ENCODE measurements at places on chromosomes 12 and 14.

DNA sequence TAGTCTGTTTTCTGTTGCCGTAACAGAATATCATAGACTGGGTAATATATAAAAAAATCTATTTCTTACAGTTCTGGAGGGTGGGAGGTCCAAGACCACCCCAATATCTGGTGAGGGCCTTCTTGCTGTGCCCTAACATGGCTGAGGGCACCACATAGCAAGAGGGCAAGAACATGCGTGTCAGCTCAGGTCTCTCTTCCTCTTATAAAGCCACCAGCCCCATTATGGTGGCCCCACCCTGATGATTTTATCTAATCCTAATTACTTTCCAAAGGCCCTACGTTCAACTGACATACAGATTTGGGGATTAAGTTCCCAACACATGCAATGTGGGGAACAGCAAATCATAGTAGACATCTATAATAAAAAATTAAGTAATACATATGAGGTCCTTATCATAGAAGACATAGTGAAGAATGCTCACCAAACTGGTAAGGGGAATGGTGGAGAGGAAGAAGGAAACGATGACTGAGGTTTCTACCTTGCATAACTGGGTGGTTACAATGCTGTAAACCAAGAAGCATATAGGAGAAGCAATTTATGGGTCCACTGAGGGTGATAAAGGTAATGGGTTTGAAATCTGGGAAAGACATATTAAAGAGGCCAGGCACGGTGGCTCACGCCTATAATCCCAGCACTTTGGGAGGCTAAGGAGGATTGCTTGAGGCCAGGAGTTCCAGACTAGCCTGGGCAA is 27.0 kb downstream of the BTBD7 start:
- DNase-seq: no peak

DNA sequence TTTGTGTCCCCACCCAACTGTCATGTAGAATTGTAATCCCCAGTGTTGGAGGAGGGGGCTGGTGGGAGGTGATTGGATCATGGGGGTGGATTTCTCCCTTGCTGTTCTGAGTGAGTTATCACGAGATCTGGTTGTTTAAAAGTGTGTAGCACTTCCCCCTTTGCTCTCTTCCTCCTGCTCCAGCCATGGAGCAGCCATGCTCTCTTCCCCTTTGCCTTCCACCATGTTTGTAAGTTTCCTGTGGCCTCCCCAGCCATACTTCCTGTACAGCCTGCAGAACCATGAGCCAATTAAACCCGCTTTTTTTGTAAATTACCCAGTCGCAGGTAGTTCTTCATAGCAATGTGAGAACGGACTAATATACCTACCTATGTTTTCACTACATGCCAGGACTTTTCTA is 2.6 kb upstream of the POC1B start:
- DNase-seq: peak; percentile 48

DNA sequence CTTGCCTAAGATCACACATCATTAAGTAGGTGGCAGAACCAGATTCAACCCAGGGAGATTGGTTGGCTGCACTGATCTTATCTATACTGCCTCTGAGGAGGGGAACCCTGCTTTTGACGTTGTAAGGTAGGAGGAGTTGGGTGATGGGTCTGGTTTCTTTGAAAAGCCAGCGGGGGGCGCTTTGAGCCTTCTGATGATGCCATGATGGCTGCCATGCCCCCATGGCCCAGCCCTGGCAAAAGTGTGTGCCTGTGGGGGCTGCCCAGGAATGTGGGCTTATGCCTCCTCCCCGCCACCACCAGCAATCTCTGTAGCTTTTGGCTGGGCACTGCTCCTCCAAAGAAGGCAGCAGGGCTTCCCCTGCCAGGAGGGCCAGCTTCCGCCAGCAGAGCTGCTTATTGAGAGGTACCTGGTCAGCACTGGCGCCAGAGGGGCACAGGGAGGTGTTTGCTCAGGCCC is 224.3 kb downstream of the SLC41A2 start:
- peak; percentile 41 for DNase-seq

DNA sequence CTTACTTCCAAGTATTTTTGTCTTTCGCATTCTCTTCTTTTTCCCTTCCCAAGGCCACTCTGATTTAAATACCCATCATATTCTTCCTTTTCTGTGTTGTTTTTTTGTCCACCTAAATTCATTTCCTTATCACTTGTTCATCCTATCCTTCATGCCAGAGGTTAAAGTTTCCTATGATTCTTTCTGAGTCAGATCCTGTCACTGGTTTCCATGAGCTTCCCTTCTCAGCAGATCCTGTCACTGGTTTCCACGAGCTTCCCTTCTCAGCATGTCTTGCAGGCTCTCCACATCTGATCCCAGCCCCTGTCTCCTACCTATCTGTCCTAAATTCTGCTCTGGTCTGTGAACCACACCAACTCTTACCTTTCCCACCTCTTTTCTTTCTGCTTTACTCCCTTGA is 311.8 kb upstream of the RGS6 start:
- DNase-seq: no peak

GRCh38 chr12:132460571-132460970 is 29.4 kb upstream of the FBRSL1 start:
- peak; percentile 30 for DNase-seq

DNA sequence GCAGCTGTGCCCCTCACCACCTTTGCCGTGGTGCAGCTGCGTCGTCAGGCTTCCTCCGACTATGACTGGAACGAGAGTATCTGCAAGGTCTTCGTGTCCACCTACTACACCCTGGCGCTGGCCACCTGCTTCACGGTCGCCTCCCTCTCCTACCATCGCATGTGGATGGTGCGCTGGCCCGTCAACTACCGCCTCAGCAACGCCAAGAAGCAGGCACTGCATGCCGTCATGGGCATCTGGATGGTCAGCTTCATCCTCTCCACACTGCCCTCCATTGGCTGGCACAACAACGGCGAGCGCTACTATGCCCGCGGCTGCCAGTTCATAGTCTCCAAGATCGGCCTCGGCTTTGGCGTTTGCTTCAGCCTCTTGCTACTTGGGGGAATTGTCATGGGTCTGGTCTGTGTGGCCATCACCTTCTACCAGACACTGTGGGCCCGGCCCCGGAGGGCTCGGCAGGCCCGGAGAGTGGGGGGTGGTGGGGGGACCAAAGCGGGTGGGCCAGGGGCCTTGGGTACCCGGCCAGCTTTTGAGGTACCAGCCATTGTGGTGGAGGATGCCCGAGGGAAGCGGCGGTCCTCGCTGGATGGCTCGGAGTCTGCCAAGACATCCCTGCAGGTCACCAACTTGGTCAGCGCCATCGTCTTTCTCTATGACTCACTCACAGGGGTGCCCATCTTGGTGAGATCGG is 2.6 kb downstream of the GPR162 start:
- DNase-seq: no peak

- no peak for DNase-seq
Measured at GRCh38 chr12:83818881-83819280, 1093.7 kb downstream of the SLC6A15 start.

Data from suppressor macrophage (primary cell).